IMR-90 (cell line): ENCODE measurements at places on chromosomes 1 and 21.
A peak's percentile ranks its signal among the peaks of the same experiment; 100 is the strongest.

DNA sequence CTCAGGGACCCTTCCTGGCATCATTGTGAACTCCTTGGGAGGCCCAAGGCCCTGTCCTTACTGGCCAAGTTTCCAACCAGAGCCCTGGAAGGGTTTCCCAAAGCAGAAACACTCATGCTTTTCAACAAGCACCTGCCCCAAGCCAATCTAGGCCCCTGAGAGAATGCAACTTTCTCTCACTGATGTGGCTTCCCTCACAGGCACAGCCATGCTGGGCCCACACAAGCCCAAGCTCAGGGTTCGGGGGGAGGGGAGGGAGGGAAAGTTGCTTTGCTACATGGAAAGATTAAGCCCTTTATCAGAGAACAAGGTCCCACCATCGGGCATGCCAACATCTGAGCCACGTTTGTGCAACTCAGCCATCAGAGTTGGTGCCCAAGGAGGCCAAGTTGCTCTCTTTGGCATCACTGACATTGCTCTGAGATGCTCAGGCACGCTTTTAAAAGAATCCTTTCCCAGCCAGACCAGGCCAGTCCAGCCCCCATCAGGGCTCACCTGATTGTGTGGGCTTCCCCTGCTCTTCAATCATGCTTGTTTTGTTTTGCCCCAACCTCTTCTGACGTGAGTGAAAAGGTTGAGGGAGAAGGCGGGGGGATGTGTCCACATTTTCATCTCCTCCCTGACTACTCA lies 43.5 kb downstream of the RIMS3 start:
- no peak for DNase-seq

DNA sequence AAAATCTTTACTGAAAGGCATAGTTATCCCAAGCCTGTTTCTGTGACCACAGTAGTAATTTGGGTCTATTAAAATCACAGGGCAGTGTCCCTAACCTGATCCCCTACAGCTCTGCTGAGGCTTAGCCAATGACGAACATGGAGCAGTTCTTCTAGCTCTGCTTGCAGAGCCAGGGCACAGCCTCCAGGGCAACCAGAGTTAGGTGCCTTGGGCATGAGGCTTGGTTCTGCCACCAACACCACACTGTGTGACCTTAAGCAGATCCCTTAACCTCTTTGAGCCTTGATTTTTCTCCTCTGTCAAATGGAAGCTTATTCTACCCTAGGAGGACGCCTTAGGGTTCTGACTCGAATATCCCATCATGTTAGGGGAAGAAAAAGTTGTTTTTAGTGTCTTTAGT lies 86.7 kb upstream of the TLR5 start:
- no peak for DNase-seq

DNA sequence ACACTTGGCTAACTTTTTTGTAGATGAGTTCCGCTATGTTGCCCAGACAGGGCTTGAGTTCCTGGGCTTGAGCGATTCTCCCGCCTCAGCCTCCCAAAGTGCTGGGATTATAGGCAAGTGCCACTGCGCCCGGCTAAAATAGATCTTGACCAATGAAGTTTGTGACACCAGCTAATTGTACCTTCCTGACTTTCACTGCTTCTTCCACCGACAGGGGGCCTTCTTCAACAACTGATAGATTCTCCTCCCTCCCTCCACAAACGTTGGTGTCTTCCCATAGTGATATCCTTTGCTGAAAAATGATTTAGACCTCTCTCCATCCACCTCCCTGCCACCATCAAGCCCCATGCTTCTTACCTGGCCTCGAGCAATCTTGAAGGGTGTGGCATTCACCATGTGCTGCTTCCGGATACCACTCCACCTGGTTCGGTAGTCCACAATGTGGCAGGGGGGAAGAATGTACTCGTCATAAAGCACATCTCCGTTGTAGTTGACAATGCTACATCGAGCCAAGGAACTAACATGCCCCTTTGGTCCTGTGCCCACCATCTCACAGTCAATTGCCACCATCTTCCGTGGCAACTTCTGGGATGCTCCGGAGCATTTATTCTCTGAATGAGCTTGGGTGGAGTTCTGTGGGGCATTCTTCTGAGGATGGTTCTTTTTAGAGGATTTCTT lies 1.6 kb upstream of the METTL25B start:
- peak; percentile 66 for DNase-seq

DNA sequence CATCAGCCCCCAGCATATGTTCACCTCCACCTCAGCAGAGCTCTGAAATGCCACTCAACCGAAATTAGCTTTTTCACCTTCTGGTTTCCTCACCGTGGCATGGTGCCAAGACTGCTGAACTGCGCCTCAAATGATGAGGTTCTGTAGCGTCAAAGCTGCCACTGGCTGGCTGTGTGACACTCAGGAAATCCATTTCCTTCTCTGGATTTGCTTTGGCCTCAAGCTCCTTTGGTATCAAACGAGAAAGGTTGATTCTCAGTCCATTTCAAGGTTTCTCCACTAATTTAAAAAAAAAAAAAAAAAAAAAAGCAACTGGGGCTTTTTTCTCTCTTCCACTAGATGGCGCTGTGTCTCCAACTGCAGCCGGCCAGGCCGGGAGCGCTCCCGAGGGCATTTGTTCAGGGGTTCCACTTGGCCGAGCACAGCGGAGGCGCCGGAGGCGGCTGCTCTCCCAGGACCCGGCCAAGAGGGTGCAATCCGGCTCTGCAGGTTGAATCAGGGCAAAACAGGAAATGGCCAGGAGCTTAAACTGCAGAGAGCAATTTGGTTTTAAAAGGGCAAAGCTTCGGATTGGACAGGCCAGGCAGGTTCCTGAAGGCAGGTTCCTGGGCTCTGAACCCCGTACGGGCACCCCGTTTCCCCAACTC lies 26.5 kb upstream of the PLA2G2C start:
- DNase-seq: peak; percentile 38

- no peak for DNase-seq
Observed at GRCh38 chr1:153553830-153554541, 4.9 kb upstream of the S100A3 start.

- DNase-seq: no peak
Observed at GRCh38 chr1:209689477-209689876, 14.3 kb downstream of the G0S2 start.

GRCh38 chr1:93815366-93816110 lies 63.5 kb downstream of the DNTTIP2 start:
- DNase-seq: peak; percentile 19

DNA sequence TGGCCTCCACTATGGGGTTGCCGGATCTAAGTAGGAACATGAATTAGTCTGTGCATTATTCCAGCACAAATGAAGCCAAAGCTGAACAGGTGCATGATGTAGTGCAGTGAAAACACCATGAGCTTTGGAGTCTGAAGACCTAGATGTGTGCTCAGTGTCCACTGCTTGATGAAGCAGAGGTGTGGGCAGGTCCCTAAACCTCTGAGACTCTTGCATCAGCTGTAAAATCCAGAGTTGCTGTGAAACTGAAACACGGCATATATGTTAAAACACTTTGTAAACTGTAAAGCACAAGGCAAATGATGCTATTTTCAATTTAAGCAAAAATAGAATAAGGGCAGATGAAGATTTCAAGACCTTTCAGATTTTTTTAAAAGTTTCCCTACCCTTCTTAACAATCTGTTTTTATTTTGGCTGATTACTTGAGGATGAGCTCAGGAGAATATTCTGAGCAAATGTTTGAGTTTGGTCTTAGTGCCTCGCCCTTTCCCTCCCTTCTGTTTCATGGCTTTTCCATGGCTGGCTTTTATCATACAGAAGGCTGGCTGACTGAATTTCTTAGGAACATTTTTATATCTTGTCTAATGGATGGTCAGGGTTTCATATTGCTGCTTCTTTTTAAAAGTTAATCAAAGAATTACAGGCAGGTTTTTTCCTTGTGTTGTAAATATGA lies 221.8 kb downstream of the NTNG1 start:
- DNase-seq: no peak

DNA sequence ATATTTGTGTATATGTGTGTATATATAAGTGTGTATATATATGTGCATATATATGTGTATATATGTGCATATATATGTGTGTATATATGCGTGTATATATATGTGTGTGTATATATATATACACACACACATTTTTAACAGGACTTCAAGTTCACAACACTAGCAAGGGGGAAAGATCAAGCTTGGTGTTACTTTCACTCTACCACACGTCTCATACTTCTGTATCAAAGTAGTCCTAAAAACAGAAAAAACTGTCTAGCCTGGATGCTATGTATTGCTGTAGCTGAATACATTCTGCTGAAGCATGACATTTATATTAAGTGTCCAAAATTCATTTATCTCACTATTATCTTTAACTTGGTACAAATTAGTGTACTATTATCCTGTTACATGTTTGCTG lies 17.9 kb upstream of the ATP6V1G3 start:
- no peak for DNase-seq

GRCh38 chr1:160739098-160739511 lies at the start of gene SLAMF7:
Gene SLAMF7, plus strand, starts transcription at chr1:160739247. Its CDS starts 55 bp downstream, at chr1:160739302.
- no peak for DNase-seq

DNA sequence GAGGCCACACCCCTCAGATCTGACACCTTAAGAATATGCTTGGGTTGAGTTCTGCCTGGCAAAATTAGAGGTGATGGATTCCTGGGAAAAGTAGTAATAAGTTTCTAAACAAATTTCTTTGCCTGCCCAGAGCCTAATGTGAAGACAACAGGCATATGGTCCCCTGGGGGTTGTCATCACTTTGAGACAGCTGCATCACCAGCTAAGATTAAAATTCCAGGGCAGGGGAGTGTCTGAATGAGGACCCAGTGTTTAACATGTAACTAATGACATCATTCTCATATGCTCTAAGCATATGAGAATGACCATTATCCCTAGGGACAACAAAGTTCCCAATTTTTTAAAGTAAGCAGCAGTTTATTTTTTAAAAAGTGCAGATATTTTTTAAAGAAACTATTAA lies 432.2 kb downstream of the PCP4 start:
- no peak for DNase-seq

- DNase-seq: no peak
Observed at GRCh38 chr1:15096293-15096692, 57.3 kb upstream of the TMEM51 start.

GRCh38 chr1:50605186-50605875 lies 182.1 kb upstream of the DMRTA2 start:
- peak; percentile 57 for DNase-seq

GRCh38 chr1:30106125-30106524 lies 617.3 kb downstream of the MATN1 start:
- DNase-seq: peak; percentile 18

- DNase-seq: no peak
Observed at GRCh38 chr1:204073837-204074273, 940 bp downstream of the SOX13 start.

DNA sequence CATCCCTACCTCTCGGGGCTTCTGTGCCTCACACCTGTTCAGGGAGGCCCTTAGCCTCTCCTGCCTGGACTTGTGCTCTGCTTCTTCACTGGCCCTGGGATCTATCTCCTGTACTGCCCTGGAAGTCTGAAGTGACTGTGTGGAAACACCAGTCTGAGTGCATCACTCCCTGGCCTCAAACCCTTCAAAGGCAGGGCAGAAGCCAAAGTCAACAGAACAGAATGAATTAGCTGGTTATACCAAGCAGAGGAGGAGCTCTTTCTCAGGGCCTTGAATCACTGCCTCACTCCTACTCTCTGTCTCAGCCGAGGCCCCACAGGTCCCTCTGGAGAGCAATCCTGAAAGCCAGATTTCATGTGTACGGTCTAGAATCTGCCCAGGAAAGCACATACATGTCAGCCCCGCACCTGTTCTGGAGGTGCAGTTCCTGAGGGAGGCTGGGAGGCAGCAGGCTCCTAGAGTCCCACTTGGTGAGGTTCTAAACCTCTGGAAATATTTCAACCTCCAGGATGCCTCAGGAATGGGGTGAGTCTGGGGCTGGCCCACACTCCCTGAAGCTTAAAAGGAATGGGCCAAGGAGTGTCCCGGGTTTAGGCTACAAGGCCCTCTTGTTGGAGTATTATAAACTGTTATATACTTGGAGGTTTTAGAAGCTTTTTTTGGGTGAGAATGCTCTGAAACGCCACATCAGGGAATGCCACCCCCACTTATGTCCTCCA lies 98.3 kb downstream of the ABCA4 start:
- DNase-seq: peak; percentile 96

DNA sequence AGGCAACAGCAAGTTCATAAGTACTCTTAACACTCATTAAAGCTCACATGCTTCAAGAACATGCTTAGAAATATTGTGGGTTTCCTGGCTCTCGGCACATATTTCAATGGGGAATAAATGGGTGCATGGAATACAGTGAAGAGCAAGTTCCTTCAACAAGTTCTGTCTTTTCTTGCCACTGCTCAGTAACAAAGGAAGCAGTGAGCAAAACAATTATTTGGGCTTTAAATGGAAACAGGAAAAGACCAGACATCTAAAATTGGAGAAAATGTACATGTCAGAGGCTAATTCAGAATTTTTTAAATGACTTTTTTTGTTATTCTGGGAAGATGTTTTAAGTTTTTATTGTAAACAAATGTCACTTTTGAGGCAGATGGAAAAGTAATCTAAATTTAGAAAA lies 478.7 kb downstream of the SETD4 start:
- no peak for DNase-seq

DNA sequence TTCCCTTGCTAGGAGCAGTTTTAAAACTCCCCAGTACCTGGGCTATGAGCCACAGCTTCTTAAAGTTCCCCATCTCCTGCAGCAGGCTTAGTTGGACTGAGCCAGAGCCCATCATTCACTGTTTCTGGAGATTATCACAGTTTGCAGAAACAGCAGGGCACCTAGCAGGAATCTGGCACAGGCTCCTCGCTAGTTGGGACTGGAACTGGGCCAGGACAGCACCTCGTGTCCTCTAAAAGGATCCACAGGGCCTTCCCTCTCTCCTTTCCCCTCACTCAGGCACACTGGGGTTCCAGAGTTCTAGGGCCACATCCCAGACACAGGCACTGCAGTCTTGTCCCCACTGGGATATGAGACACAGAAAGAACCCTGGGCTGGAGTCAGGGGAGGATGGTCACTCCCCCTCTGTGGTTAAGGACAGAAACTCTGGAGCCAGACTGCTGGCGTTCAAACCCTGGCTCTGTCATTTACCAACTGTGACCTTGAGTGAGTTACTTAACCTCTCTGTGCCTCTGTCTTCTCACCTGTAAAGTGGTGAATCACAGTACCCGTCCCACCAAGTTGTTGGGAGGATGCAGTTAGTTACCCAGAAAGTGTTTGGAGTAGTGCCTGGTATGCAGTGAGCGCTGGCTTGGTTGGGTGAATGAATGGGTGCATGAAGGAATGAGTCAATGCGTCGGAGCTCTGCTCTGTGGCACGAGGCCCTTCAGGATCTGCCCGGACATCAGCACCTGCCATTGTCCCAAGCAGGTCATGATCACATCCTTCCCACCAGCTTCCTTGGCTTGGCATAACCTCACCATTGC lies 18.8 kb upstream of the ECE1 start:
- no peak for DNase-seq

- DNase-seq: no peak
Observed at GRCh38 chr1:33015216-33015615, 21.5 kb downstream of the AK2 start.

GRCh38 chr1:100266741-100267140 lies 725 bp downstream of the RTCA start:
- peak; percentile 19 for DNase-seq

GRCh38 chr1:14149431-14149830 lies 449.1 kb upstream of the KAZN start:
- DNase-seq: no peak
